ENCODE measurements at places on chromosomes 16 and 17. TPM values are rescaled to one million over a fixed set of nuclear protein-coding genes. Genes with fewer than 3 reads are reported as not detected.

The EVI2A gene
- total RNA-seq: 41.5 TPM

The HSPB9 gene
- not detected for total RNA-seq

The CACNB1 gene
- total RNA-seq: 21.4 TPM

The PRSS22 gene
- total RNA-seq: 0.37 TPM

The AATK gene
- total RNA-seq: 1.9 TPM

The TEKT5 gene
- not detected for total RNA-seq

The CCL15 gene
- not detected for total RNA-seq

- H3K4me3 ChIP-seq: no peak overlapping the region
- H3K27me3 ChIP-seq: peaks cover 54% of the 10 kb centered on the region
- peaks cover 7% of the 10 kb centered on the region for H3K4me1 ChIP-seq
Observed at GRCh38 chr16:50474138-50474537, 74.1 kb upstream of the NKD1 start.

GRCh38 chr17:32943206-32943605 lies 15.3 kb downstream of the TMEM98 start:
- H3K36me3 ChIP-seq: no peaks in the 10 kb centered on the region
- DNase-seq: no peak
- H3K4me1 ChIP-seq: peaks cover 2% of the 10 kb centered on the region
- no peak overlapping the region for H3K27ac ChIP-seq
- H3K27me3 ChIP-seq: peaks cover 56% of the 10 kb centered on the region

DNA sequence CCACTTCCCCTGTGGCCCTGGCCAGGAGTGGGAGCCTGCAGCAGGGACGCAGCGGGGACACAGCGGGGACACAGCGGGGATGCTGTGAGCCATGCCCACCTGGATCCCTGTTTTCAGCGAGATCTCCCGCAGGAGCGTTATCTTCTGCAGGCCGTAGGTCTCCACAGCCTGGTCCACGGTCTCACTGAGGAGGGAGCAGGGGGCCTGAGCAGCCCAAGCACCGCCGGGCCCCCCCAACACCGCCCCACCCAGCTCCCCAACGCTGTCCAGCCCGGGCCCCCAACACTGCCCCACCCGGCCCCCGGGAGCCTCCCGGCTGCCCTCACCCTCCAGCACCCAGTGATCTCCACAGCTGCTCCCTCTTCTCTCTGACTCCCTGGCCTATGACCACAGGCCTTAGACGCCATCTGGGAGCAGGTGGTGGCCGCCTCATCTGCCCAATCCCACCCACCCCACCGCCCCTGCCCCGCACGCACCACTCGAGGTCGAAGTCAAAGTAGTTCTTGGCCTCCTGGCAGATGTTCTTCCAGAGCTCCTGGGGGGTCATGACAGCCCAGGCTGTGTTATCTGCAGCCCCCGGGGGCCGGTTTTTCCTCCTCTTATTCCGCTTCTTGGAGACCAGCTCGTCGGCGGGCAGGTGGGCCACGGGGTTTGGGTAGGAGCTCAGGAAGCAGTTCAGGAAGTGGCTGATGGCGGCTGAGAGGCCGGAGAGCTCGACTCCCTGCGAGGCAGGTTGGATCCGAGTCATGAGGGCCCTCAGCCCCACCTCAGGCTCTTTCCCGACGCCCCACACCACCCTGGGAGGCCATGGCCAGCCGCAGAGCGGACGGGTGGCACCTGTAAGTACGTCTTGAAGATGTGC lies 17.0 kb downstream of the CLUH start:
- no peak overlapping the region for H3K27ac ChIP-seq
- no peak for DNase-seq
- H3K36me3 ChIP-seq: no peaks in the 10 kb centered on the region

- no peak overlapping the region for H3K4me3 ChIP-seq
- peaks cover 11% of the 10 kb centered on the region for H3K27me3 ChIP-seq
- H3K36me3 ChIP-seq: no peaks in the 10 kb centered on the region
- peaks cover 2% of the 10 kb centered on the region for H3K4me1 ChIP-seq
- H3K27ac ChIP-seq: no peak overlapping the region
Observed at GRCh38 chr16:55469821-55470532, 9.0 kb upstream of the MMP2 start.

- H3K4me1 ChIP-seq: peaks cover 6% of the 10 kb centered on the region
- no peak overlapping the region for H3K4me3 ChIP-seq
- peaks cover 5% of the 10 kb centered on the region for H3K36me3 ChIP-seq
- no peak overlapping the region for H3K27ac ChIP-seq
- no peak for DNase-seq
- no peaks in the 10 kb centered on the region for H3K27me3 ChIP-seq
Observed at GRCh38 chr17:46730679-46731078, 87.8 kb downstream of the WNT3 start.

DNA sequence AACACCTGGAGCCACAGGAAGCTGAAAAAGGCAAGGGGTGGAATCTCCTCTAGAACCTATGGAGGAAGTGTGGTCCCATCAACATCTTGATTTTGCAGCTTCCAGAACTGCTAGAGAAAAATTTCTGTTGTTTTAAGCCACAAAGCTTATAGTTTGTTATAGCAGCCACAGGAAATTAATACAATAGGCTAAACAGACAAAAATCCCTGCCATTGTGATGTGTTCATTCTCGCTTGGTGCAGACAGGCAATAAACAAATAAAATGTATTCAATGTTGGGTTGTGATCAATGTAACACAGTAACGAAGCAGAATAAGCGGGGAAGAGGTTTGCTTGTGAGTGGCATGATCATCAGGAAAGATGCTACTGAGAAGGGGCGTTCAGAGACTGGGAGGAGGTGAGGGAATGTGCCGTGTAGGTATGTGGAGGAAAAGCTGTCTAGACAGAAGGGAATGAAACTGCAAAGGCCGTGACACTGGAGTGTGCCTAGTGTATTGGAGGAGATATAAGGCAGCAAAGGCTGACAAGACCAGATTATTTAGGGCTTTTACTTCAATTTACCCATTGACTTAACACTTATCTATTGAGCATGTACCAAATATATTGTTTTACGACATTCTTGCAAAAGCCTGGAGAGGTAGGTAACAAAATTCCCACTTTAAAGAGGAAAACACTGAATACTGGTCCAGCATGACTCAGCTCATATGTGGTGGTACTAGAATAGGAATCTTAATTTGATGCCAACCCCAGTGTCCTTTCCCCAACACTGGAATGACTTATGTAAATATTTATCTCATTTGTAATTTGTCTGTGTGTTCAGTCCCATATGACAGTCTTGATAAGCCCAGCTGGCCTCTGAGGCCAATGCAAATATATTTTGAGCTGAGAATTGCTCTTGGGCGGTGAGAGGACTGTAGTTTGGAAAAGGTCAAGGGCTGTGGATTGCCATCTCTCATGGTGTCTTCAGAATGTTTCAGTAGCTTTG lies 375.9 kb downstream of the CDH13 start:
- H3K4me3 ChIP-seq: no peak overlapping the region
- no peaks in the 10 kb centered on the region for H3K4me1 ChIP-seq
- no peak for DNase-seq
- H3K36me3 ChIP-seq: no peaks in the 10 kb centered on the region
- no peaks in the 10 kb centered on the region for H3K27me3 ChIP-seq

- no peak overlapping the region for H3K27ac ChIP-seq
- H3K36me3 ChIP-seq: peaks cover 2% of the 10 kb centered on the region
- no peaks in the 10 kb centered on the region for H3K4me1 ChIP-seq
- H3K27me3 ChIP-seq: peaks cover 34% of the 10 kb centered on the region
- H3K4me3 ChIP-seq: no peak overlapping the region
- no peak for DNase-seq
Observed at GRCh38 chr16:1890024-1890707, 18.2 kb upstream of the MEIOB start.

GRCh38 chr17:47720754-47721533 lies 12.1 kb upstream of the TBX21 start:
- peak overlapping the region; percentile 49 for H3K27ac ChIP-seq
- peak overlapping the region; percentile 70 for H3K4me3 ChIP-seq
- H3K4me1 ChIP-seq: peaks cover 45% of the 10 kb centered on the region
- H3K36me3 ChIP-seq: no peaks in the 10 kb centered on the region

GRCh38 chr16:80716564-80717139 lies 87.7 kb downstream of the CDYL2 start:
- H3K4me3 ChIP-seq: no peak overlapping the region
- H3K27ac ChIP-seq: no peak overlapping the region
- H3K27me3 ChIP-seq: no peaks in the 10 kb centered on the region
- no peaks in the 10 kb centered on the region for H3K4me1 ChIP-seq

DNA sequence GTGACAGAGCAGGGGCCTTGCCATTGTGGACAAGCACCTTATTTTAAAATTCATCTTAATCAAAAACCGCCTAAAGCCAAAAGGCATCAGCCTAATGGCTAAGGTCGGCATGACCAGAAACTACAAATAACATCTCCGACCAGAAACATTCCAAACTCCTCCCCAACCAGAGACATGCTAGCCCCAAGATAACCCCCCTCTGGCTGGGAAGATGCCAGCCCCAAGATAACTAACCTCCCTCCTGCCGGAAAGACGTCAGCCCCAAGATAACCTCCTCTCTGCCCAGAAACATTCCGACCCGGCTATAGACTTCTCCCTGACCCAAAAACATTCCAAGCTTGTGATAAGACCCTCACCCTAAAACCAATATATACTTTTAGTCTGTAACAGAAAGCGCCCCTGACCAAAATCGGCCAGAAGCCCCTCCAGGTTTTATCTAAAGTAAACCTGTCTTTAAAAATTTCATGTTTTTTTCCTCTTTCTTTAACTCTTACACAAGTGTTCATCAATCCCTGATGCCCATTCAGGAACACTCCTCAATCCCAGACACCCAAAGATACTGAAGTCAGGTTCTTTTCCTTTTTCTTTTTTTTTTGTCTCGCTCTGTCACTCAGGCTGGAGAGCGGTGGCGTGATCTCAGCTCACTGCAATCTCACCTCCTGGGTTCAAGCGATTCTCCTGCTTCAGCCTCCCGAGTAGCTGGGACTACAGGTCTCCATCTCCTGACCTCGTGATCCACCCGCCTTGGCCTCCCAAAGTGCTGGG lies 32.7 kb downstream of the TLE7 start:
- H3K4me1 ChIP-seq: peaks cover 23% of the 10 kb centered on the region
- H3K36me3 ChIP-seq: no peaks in the 10 kb centered on the region
- no peak for DNase-seq
- H3K4me3 ChIP-seq: no peak overlapping the region
- no peak overlapping the region for H3K27ac ChIP-seq

DNA sequence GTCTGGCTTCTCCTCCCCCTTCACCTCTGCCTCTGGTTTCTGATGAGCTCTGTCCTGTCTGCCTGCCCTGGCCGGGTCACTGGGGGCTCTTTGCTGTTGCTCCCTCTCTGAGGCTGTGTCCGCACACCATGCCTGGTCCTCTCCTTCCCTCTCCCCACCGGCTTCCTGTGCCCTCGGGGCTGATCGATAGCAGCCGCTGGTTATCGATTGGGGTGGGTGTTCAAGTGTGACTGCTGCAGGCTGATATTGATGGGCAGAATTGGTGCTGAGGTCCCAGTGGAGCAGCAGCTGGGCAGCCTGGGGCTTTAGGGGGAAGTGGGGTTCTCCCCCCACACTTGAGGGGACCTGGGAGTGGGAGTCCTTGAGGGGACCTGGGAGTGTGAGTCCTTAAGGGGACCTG lies 16.4 kb downstream of the MRM1 start:
- H3K36me3 ChIP-seq: no peaks in the 10 kb centered on the region
- H3K4me1 ChIP-seq: peaks cover 9% of the 10 kb centered on the region
- no peak overlapping the region for H3K27ac ChIP-seq
- H3K27me3 ChIP-seq: no peaks in the 10 kb centered on the region

GRCh38 chr17:44797802-44798201 lies 32.3 kb downstream of the GJC1 start:
- peaks cover 15% of the 10 kb centered on the region for H3K27me3 ChIP-seq
- DNase-seq: no peak
- H3K27ac ChIP-seq: no peak overlapping the region
- H3K4me3 ChIP-seq: no peak overlapping the region

- peak overlapping the region; percentile 61 for H3K27ac ChIP-seq
- peaks cover 16% of the 10 kb centered on the region for H3K4me1 ChIP-seq
- H3K4me3 ChIP-seq: no peak overlapping the region
- DNase-seq: no peak
- H3K27me3 ChIP-seq: peaks cover 6% of the 10 kb centered on the region
Observed at GRCh38 chr17:19642373-19642893, 6.1 kb upstream of the ALDH3A2 start.

DNA sequence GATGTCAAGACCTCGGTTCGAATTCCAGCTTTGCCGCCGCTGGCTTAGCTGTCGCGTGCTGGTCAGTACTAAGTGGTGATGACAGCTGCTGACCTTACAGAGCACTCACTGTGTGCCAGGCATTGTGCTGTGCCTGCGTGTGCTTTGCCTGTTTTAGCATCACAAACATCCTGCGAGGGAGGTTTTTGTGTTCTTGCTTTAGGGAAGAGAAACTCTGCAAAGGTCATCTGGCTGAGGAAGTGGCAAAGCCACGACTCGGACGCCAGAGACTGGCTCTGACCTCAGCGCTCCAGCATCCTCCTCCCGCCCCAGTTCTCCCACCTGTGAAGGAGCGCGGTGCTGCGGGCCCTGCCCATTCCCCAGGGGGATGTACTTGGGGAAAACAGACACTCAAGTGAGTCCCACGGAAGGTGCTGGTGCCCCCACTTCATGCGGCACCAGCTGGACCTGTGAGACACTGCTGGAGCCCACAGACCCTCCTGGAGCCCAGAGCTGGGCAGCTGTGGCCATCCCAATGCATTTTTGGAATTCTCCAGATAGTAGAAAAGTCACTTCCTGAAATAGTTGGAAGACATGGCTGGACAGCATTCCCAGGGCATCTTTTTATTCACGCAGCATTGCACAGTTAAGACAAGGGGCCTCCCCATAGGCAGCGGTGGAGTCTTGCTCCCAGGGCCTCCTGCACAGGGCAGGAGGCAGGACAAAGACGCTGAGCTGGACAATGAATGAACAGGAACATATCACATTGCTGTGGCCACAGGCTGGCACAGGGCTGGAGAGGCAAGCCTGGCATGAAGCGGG lies 20.0 kb upstream of the HERPUD1 start:
- H3K4me3 ChIP-seq: no peak overlapping the region
- H3K36me3 ChIP-seq: no peaks in the 10 kb centered on the region
- H3K27me3 ChIP-seq: peaks cover 12% of the 10 kb centered on the region
- peaks cover 9% of the 10 kb centered on the region for H3K4me1 ChIP-seq
- DNase-seq: no peak

DNA sequence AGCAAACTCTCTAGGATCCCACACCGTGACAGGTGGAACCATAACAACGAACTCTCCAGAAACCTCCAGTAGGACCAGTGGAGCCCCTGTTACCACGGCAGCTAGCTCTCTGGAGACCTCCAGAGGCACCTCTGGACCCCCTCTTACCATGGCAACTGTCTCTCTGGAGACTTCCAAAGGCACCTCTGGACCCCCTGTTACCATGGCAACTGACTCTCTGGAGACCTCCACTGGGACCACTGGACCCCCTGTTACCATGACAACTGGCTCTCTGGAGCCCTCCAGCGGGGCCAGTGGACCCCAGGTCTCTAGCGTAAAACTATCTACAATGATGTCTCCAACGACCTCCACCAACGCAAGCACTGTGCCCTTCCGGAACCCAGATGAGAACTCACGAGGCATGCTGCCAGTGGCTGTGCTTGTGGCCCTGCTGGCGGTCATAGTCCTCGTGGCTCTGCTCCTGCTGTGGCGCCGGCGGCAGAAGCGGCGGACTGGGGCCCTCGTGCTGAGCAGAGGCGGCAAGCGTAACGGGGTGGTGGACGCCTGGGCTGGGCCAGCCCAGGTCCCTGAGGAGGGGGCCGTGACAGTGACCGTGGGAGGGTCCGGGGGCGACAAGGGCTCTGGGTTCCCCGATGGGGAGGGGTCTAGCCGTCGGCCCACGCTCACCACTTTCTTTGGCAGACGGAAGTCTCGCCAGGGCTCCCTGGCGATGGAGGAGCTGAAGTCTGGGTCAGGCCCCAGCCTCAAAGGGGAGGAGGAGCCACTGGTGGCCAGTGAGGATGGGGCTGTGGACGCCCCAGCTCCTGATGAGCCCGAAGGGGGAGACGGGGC lies 1.3 kb downstream of the SPN start:
- H3K4me1 ChIP-seq: peaks cover 72% of the 10 kb centered on the region
- peak overlapping the region; percentile 98 for H3K4me3 ChIP-seq
- peak; percentile 25 for DNase-seq
- H3K27me3 ChIP-seq: no peaks in the 10 kb centered on the region

Measured in T-helper 17 cell (primary cell).